Heart right ventricle (tissue), 16 donors: ENCODE measurements at places on chromosomes 6 and 20. TPM values are rescaled to one million over a fixed set of nuclear protein-coding genes. Genes with fewer than 3 reads are reported as not detected.

- no peak for DNase-seq
These were observed 114.5 kb downstream of the RALGAPA2 start for GRCh38 chr20:20597966-20598365.

DNA sequence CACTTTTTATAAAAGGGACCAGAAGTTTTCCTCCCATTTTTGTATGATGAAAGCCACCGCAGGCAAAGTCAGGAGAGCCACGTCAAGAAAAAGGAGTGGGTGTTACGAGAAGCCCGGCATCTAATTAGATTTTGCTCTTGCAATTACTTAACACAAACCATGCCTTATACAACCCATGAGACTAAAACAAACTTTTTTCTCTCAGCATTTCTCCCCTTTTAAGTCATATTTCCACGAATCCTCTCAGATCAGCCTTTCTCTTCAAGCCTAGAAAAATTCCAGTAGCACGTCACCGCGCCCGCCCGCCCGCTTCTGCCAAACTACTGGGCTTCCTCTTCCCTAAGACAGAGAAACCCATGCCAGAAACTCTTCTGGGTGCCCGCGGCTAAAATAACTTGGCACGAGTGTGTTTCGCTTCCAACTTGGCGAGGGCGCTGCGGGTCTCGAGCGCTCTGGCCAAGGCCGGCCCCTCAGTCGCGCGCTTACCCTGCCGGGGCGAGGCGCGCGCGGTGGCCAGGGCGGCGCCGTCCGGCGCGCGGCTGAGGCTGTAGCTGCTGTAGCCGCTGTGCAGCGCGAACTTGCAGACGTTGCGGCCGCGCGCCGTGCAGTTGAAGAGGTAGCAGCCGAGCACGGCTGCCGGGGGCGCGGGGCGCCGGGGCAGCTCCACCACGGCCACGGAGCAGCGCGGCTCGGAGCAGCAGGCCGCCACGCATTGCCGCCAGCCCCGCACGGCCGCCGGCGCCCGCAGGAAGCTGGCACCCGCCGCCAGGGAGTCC, 1.0 kb downstream of the LRP11 start:
- DNase-seq = peak; percentile 71

DNA sequence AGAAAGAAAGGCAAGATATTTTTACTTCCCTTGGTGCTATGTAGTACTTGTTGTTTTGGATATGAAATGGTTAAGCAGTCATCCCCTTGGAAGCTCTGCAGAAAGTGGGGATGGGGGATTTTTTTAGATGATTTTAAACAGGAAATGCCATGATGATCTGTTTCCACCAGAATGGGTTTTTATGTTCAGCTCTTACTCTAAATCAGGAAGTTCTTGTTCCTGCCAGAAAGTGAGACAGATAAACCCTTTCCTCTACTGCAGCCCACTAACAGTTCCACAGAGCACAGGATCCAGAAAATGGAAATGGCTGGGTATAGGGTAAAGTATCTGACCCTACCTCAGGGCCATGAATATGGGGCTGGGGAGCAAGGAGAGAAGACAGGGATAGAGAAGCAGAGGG, 32.1 kb upstream of the PPP1R3G start:
- no peak for DNase-seq

- DNase-seq = no peak
These were observed 40.4 kb downstream of the FAM8A1 start for GRCh38 chr6:17640477-17640917.

DNA sequence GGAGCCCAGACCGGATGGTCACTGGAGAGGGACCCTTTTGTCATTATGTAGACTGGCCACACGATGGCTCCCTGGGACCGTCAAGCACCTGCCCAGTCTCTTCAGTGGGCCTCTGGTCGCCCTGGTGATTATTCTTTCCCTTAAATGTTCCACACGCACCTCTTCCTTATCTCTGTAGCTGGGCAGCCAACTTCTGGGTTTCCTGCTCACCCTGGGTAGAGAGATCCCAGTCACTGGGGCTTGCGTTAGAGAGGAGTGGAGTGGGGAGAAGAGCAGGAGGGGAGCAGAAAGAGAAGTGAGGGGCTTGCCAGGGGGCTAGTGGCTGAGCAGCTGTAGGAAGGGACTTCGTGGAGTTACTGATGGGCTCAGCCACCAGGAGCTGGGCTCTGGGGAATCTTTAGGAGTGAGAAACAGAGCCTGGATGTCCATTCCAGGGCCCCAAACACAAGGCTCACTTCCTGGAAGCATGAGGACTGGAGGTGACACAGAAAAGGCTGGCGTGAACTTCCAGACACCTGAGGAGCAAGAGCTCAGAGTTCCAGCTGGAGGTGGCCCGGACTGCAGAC, 150.1 kb downstream of the DHX35 start:
- peak; percentile 40 for DNase-seq

- no peak for DNase-seq
These were observed 42.9 kb downstream of the RIOK1 start for GRCh38 chr6:7432391-7433120.

DNA sequence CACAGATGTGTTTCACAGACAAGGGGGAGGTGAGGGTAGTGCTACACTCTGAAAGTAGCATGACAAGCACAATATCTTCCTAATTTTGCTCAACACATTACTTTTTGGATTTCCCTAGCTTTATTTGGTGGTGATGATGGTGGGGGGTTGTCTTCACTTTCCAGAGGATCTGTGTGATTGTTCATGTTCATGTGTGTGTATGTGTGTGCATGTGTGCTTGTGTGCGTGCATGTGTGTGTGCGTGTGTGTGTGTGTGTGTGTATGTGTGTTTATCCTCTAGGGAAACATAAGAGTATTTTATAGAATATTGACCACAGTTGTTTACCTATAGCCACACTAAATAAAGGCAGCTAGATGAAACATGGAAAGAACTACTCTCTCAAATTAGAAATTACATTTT, 183.8 kb upstream of the EYA4 start:
- DNase-seq = no peak

GRCh38 chr6:119672725-119673124, 323.2 kb upstream of the MAN1A1 start:
- DNase-seq = no peak

- no peak for DNase-seq
These were observed 3.7 kb downstream of the SCGN start for GRCh38 chr6:25655723-25656122.

GRCh38 chr6:162814426-162814973, 86.7 kb downstream of the PACRG start:
- no peak for DNase-seq

DNA sequence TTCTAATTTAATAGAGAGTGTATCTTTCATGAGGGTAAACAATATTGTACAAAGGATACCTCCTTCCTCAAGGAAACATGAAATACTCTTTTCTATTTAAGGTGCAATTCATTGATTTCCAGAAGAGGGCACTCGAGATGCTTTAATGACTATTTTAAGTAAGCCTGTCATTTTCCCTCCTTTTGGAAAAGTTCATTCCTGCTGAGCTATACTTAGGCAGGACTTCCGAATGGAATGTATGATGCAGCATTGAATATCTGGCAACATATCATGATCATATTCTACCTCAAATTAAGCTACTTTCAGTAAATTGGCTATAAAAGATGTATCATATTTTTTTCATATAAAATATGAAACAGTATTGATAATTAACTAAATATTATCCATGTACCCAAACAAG, 5.0 kb downstream of the DST start:
- no peak for DNase-seq

- no peak for DNase-seq
These were observed 244.9 kb downstream of the HIVEP2 start for GRCh38 chr6:142700032-142700431.

GRCh38 chr20:25222461-25223178, 25.3 kb upstream of the PYGB start:
- DNase-seq = no peak

DNA sequence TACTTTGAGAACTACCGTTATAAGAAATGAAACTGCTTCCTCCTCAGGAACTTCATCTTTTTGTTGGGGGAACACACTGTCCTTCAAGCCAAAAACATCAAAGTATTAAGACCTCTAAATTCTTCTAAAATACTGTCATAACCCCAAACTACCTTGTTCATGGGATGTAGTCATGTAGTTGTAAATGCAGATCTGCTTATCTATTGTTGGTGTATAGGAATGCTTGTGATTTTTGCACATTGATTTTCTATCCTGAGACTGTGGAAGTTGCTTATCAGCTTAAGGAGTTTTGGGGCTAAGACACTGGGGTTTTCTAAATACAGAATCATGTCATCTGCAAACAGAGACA, 282.9 kb upstream of the RUNX2 start:
- no peak for DNase-seq

DNA sequence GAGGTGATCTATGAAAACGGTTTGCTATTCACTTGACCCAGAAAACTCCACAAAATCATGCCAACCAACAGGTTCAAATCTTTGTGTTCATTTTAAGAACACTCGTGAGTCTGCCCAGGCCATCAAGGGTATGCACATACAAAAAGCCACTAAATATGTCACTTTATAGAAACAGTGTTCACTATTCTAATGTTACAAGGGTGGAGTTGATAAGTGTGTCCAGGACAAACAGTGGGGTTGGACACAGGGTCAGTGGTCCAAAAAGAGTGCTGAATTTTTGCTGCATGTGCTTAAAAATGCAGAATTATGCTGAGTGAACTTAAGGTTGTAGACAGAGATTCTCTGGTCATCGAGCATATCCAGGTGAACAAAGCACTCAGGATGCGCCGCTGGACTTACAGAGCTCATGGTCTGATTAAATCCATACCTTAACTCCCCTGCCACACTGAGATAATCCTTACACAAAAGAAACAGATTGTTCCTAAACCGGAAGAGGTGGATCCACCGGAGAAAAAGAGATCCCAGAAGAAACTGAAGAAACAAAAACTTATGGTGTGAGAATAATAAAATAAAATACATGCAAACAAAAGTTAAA, 23.5 kb downstream of the KIAA0408 start:
- no peak for DNase-seq

CFAP206 gene
- 0.54 TPM for total RNA-seq

CCN5 gene
- total RNA-seq = 27.2 TPM

SLC16A10 gene
- total RNA-seq = 4.2 TPM

OPRL1 gene
- 0.66 TPM for total RNA-seq

PI3 gene
- total RNA-seq = not detected

RBM24 gene
- 250 TPM for total RNA-seq

VAPB gene
- total RNA-seq = 89.9 TPM

KCNS1 gene
- total RNA-seq = not detected
